ENCODE measurements at places on chromosomes 3 and 15. TPM values are rescaled to one million over a fixed set of nuclear protein-coding genes. Genes with fewer than 3 reads are reported as not detected.

DNA sequence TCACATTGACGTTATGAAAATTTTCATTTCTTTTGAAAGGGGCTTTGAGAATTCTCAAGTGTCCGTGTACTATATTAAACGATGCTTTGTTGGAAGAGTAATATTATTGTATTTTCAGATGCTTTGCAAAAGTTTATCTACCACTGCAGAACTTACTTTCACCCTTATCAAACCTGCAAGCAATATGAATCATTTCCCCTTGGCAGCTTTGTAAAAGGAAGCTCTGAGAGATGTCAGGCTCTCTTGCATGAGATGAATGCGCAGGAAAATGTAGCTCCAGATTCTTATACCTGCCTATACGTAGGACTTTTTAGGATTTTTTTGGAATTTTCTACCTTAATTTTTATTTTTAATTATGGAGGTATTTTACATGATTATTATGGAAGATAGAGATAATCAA, 34.5 kb downstream of the GPD1L start:
- no peak for DNase-seq
- H3K4me1 ChIP-seq = no peaks in the 10 kb centered on the region
- H3K4me3 ChIP-seq = no peak overlapping the region

GRCh38 chr15:77634266-77634962, 1.7 kb upstream of the LINGO1 start:
- peaks cover 5% of the 10 kb centered on the region for H3K27me3 ChIP-seq
- no peak for DNase-seq
- no peak overlapping the region for H3K27ac ChIP-seq
- no peak overlapping the region for H3K4me3 ChIP-seq
- H3K36me3 ChIP-seq = no peaks in the 10 kb centered on the region

GRCh38 chr3:55128225-55128823, 200.5 kb upstream of the LRTM1 start:
- H3K4me3 ChIP-seq = no peak overlapping the region
- H3K4me1 ChIP-seq = no peaks in the 10 kb centered on the region
- no peak for DNase-seq
- no peaks in the 10 kb centered on the region for H3K36me3 ChIP-seq
- H3K27ac ChIP-seq = no peak overlapping the region

DNA sequence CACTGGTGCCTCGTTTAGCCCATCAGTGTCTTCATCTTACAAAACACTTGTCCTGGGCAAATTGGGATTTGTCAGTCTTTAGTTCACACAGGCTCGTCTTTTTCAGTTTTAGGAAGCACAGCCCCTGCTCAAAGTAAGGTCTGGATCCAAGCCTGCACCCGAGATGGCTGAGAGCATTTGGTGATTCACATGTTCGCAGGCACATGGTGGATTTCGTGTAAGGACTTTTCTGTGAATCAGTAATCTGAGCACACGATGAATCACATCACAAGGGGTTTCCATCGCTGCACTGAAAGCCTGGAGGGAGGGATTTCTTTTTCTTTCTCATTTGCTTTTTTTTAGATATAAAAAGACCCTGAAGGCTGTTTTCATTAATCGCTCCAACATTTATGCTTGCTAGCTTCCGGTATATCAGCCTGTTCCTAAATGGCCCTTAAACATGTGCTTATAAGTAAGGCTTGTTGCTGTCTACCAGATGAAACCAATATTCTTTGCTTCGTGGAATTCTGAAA, 435.6 kb upstream of the ATP10A start:
- H3K4me3 ChIP-seq = no peak overlapping the region
- no peaks in the 10 kb centered on the region for H3K27me3 ChIP-seq
- DNase-seq = no peak
- H3K27ac ChIP-seq = no peak overlapping the region

Gene SNURF
- total RNA-seq = 10.3 TPM

DNA sequence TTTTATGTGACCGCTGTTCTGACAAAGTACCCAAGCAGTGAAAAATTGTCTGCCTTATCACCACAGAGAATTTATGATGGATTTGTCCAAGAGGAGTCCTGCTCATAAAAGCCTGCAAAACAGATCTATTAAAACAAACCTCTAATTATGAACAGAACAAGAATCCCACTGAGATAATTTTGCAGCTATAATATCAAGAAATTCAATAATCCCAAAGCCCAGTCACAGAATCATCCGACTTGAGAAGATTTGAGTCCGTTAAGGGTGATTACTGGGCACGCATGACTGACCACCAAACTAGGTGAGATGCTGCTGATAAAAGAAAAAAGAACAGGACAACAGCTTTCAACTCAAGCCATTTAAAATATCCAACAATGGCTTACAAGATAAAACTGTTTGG, 231.0 kb upstream of the WNT5A start:
- no peak overlapping the region for H3K4me3 ChIP-seq
- no peak for DNase-seq
- no peaks in the 10 kb centered on the region for H3K27me3 ChIP-seq
- no peak overlapping the region for H3K27ac ChIP-seq
- no peaks in the 10 kb centered on the region for H3K36me3 ChIP-seq
- no peaks in the 10 kb centered on the region for H3K4me1 ChIP-seq

Gene DPH6
- total RNA-seq = 30.2 TPM

Gene SEMA3B
- 32.9 TPM for total RNA-seq

GRCh38 chr3:72753495-72753894, 94.8 kb downstream of the SHQ1 start:
- H3K27ac ChIP-seq = no peak overlapping the region
- no peaks in the 10 kb centered on the region for H3K4me1 ChIP-seq
- DNase-seq = no peak
- no peaks in the 10 kb centered on the region for H3K36me3 ChIP-seq

DNA sequence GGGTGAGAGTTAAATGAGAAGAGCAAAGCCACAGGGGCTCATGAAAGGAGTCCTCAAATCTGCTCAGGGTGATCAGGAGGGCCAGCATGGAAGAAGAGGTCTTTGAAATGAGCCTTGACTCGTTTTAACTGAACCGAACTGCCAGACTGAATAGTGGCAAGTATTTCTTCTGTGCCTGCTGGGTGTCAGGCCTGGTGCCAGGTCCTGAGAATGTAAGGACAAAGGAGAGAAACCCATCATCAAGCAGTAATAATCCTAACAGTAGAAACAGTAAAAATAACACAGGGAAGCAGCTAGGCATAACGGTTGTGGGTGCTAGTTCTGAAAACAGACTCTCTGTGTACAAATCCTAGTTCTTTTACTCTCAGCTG, 40.4 kb upstream of the SMAD3 start:
- H3K36me3 ChIP-seq = no peaks in the 10 kb centered on the region
- H3K4me1 ChIP-seq = peaks cover 37% of the 10 kb centered on the region
- no peak for DNase-seq
- peak overlapping the region; percentile 61 for H3K27ac ChIP-seq
- H3K27me3 ChIP-seq = no peaks in the 10 kb centered on the region

Measured in vagina (tissue), 2 donors.